ENCODE measurements at places on chromosomes 11 and 22.

DNA sequence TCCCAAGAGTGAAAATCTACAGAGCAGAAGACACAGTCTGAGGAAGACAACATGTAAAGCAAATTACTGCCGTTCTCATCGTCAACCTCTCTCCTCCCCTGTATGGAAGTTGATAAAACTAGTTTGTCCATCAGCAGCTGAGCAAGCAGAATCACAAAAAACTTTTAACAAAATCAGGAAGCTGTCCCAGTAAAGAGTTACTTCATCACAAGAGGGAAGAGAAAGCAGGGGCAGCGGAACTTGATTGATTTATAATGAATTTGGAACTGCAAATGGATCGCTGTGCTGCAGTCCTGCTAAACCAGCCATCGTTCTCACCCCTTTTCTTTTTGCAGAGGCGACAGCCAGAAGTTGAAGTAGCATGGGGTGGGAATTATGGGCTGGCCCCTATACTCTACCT is 13.7 kb upstream of the UCP3 start:
- DNase-seq: no peak

DNA sequence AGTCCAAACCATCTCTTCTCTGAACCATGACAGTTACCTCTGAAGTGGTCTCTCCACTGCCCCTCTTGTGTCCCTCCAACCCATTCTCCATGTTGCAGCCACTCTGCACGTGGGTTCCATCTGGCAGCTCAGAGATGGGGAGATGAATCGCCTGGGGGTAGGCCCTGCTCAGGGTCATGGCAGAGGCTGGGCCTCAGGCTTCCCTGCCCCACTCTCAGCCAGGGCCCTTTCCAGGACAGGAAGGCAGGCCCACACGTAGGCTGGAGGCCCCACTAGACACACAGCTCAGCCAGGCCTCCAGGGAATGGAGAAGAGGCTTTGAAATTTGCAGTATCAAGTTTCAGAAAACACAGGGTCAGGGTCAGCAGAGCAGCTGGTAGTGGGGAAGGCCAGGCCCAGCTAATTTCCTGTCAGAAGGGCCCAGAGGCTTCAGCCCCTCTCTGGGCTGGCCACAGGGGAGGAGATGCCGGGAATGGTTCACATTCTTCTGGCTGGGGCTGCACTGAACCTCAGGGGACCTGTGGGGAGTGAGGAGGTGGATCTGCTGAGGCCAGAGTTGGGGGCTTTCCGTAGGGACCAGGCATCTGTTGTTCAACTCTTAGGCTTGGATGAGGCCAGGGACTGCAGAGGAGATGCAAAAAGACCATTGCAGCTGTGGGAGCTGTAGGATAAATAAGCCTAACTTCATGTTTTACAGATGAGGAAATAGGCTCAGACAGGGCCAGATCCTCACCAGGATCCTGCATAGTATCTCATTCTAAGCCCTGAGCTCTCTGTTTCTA is 101.6 kb downstream of the SWAP70 start:
- DNase-seq: no peak

- DNase-seq: no peak
Measured at GRCh38 chr22:26568207-26568706, 21.7 kb downstream of the TPST2 start.

GRCh38 chr11:17927681-17928343 is 85.0 kb downstream of the SERGEF start:
- DNase-seq: no peak

- DNase-seq: no peak
Measured at GRCh38 chr22:25786165-25786564, 44.2 kb downstream of the MYO18B start.

DNA sequence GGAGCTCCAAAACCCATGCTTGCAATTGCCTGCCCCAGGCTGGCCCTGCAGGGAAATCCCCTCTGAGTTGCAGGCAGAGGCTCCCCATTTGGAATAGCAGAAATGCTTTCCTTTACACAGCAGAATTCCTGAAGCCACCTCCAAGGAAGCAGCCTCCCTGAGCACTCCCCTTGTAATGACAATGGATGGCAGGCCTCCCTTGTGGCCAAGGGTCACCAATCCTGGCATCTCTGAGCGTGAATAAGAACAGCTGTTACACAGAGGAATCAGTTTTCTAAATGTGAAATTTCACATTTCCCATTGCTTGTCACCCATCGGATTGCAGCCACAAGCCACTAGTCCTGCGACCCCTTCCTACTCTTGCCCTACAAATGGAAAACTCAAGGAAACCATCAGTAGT is 107.6 kb downstream of the GALNT18 start:
- no peak for DNase-seq

DNA sequence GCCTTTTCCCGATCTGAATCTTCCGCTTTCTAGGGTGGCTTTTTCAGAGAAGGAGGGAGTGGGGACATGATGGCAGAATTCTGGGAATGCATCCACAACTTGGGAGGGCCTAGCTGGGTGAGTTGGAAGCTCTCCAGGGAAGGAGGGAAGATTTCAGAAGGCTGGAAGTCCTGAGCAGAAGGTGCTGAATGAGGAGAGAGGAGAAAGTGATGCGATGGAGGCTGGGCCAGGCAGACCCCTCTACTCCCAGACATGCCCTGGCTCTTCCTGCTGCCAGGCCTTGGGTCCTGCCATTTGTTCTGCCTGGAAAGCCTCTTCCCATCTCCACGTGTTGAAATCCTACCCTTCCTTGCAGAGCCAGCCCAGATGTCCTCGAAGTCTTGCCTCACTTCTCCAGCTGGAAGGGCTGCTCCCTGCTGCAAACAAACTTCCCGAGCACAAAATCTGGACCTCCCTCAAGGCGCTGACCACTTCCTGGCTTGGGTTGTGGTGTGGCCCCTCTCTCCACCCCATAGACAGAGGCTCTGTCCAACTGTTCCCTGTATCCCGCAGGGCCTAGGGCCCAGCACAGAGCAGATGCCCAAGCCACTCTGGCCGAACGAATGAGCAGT is 16.8 kb downstream of the LRRC32 start:
- DNase-seq: no peak

DNA sequence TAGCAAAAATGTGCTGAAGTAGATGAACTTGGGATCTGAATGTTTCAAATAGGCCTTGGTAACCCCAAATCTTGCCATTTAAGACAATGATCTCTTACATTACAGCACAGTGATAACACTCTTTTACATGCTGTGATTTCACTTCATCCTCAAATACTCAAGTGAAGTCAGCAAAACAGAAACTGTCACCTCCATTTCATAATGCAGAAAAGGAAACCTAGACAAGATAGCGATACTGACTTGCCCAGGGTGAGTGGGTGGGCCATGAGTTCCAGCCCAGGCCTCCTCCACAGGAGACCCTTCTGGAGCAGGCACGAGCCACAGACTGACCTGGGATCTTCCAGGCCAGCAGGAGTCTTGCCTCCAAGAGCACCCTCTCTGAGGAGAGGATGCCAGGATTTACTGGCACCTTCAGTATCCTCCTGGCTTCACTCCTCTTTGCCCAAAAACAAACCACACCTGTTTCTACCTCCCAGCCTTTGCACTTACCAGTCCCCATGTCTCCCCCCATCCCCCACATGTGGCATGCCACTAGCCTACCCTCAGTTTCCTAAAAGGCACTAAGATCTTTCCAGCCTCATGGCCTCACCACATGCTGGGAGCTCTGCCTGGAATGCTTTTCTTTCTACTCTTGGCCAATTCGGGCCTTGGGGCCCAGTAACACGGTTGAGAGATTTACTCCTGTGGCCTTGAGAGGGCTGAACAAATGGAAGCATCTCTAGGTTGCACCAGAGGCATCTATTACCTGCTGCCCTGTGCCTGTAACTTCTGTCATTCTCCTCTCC is 1.9 kb upstream of the DGAT2 start:
- DNase-seq: no peak

DNA sequence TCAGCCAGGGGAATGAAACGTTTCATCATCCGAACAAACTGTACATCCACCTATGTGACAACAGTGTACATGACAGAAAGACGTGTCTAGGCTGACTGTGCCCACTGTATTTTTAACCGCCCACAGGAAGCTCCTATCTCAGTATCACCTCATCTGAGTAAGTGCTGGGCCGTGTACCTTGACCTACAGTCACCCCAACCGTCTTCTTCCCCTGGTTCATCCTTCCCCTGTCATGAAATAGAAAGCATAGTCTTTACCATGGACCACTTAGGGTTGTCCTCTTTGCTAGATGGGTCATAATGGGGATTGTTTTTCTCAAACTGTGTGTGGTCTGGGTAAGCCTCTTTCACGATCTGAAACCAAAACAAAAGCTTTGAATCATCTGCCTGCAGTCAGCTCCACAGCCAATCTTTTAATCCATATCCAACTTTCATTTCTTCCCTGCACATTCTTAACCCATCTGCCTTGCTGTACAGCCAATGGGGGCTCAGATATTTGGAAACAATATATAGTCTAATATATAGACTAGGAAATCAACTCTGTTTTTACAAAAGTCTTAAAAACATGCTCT is 4.2 kb downstream of the THYN1 start:
- DNase-seq: no peak

- DNase-seq: no peak
Measured at GRCh38 chr11:2318123-2318522, 16.3 kb downstream of the TSPAN32 start.

- no peak for DNase-seq
Measured at GRCh38 chr11:119635776-119636175, 93.2 kb downstream of the NECTIN1 start.

DNA sequence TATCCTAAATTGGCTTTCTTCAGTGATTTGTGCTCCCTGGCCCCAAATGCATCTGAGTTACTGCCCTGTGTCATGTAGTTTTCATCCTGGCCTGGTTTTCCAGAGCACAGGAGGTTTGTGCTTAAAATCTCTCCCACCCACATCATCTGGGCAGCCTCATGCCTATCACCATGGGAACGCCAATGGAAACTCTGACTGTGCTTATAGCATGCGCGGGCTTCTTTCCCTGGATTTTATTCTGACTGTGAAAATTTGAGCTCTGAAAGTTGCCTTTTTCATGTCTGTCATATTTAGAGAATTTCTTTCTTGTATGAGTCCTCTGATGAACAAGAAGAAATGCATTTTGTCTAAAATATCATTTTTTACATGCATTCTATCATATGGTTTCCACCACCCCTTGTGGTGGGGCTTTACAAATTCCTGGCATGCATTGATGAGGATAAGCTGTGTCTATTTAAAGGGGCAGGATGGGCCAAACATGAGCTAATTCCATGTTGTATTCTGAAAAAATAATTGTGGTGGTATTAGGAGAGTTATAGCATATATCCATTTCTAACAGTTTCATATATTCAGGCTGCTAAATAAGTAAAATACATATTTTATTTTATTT is 55.1 kb downstream of the IRAG1 start:
- DNase-seq: no peak

GRCh38 chr11:1116104-1116503 is 41.4 kb downstream of the MUC2 start:
- DNase-seq: no peak

DNA sequence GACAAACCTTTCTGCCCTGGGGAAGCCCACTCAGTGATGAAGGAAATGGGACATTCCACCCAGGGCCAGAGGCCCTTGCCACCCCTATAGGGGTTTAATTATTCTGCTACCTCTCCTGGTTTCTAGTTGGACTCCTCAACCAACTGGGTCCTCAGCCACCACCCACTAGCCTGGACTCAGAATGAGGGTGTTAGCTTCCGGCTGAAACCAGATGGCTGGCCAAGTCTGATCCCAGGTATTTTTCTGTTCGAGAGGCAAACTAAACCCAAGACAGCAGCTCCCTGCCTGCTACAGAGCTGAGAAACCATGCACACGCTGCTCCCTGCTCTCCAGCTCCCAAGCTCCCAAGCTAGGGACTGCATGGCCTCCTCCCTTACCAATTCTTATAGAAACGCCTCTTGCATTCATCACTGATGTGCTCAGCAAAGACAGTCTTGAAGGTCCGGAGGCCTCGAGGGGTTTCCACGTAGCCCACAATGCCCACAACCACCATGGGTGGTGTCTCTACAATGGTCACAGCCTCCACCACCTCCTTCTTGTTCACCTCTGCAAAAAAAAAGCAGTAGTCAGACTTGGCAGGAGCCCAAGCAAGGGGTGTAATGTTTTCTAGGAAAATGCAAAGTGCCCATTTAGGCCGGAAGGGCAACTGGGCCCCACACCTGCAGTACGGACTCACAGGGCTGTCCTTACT is 2.2 kb downstream of the RPL3 start:
- DNase-seq: no peak

DNA sequence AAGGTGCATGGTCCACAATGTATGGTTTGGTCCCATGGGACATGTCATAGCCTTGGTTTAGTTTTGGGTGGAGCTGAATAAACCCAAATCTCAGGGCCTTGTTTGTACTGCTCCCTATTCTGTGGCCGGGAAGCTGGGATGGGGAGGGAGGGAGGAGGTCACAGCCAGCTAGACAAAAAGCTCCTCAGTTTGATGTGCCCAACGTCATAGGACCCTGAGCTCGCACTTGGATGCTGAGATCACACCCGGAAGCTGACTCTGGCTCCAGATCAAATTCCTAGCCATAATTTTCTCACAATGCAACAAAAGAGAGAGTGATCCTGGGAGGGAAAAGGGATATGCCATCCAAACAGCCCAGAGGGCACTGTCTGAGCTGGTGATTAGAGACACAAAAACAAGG is 1.5 kb downstream of the HSPB2 start:
- DNase-seq: no peak

Data from naive thymus-derived CD8-positive, alpha-beta T cell (primary cell).